ENCODE measurements at places on chromosomes 13 and 19.

GRCh38 chr13:29810145-29810742, 40.2 kb downstream of the UBL3 start:
- no peak for DNase-seq

DNA sequence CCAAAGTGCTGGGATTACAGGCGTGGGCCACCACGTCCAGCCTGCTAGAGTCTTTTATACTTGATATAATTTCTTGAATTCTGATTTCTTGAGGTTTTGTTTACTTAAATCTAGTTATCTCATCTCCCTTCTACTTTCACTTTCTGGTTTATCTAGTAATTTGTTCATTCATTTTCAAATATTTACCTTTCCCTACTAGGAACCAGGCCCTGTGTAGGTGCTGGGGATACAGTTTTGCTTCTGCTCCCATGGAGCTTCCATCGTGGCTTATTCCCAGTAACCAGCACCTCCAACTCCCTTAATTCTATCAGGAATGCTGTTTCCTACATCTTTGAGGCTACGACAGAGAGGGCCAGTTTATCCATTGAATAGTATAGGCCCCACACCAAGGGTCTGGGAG, 24.1 kb upstream of the TRIM13 start:
- DNase-seq = no peak

GRCh38 chr13:65985612-65986011, 1244.5 kb downstream of the PCDH9 start:
- DNase-seq = no peak

GRCh38 chr13:51364404-51365008, 25.0 kb downstream of the SERPINE3 start:
- DNase-seq = no peak

DNA sequence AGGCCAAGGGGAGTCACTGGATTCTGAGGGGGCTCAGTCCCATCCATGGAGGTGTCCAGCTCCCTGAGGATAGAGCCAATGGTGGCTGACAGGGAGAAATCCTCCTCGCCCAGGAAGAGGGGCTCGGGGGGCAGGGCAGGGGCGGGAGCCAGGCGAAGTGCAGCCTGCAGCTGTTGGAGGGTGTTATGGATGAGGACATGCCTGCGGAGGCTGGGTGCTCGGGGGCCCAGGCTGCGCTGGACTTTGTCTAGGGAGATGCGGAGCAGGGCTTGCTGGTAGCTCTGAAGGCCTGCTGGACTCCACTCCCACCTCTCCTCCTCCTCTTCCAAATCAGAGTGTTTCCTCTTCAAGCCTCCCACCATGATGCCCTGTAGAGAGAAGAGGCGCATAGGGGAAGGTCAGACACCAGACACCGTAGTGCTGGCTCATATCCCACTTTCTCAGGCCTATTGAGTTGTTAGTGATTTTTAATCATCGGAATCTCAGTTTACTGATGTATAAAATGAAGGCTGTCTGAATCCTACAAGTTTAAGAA, 2.3 kb downstream of the SERTAD3 start:
- DNase-seq = no peak

DNA sequence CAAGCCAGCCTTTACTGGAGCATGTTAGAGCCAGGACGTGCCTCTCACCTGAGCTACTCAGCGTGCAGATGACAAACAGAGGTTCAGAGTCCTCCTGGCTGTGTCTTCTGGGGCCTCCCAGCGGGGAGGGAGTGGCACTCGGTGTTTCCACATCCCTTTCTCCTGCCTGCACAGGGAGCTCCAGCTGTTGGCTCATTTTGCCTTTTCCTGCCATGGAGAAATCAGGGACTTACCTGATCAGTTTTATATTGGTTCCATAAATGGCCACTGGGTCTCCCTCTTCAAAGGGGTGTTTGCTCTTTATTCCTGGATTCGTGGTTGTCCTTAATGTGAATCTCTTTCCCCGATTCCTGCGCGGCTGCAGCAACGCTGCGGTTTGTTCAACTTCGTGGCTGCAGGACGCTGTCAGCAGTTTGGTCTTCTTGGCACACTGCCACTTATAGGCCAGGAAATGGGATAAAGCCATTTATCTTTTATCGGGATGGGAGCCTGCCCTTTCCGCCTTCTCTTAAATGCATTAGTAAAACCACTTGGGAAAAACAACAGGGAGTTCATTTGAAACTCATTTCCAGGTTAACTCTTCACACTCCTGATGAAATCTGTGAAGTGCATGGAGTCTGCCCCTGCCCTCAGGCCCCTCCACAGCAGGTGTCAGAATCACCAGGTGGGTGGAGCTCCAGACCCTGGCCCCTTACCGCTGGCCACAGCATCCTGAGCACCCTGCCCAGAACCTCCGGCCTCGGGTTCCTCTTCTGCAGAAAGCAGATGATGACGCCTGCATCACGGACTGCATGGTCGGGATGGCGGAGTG, 39.8 kb upstream of the MCF2L start:
- peak; percentile 89 for DNase-seq

DNA sequence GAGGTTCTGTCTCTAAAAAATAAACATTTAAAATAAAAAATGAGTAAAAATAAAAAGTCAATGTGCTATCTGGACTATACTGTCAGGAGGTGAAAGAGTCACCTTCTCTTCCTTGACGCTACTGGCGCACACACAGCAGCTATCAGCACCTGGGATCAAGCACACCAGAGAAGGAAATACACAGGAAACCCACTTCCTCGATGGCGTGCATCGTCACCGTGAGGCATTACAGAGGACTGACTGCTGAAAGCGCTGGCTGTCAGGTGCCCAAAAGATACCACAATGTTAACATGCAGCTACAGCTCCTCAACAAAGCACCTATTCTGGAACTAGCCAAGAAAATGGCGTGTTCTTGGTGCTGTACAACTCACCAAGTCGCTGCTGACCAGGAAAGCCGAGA, 6.1 kb downstream of the SLC35E1 start:
- no peak for DNase-seq

DNA sequence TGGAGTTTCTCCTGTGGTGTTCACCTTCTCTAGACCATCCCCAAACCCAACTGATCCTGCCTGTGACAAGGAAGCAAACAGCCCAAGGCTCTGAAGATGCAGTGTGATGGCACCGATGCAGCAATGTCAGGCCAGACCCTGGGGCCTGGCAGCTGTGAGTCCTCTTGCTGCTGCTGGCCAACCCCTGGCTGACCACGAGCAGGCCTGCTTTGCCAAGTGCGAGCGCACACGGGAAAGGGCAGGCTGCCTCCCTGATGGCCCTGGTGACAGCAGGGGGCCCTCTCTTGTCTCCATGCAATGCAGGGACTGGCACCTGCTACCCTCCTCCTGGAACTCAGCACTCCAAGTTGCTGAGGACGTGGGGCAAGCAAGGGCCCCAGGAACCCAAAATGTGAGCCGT, 5.4 kb upstream of the VSTM2B start:
- DNase-seq = no peak

DNA sequence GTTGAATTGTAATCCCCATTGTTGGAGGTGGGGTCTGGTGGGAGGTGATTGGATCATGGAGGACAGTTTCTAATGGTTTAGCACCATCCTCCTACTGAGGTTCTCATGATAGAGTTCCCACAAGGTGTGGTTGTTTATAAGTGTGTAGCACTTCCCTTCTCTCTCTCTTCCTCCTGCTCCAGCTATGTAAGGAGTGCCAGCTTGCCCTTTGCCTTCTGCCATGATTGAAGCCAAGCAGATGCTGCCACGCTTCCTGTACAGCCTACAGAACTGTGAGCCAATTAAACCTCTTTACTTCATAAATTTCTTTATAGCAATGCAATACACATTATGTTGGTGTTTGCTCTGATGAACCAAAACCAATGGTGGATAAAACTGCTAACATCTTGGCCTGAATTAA, 238.2 kb downstream of the EFNB2 start:
- no peak for DNase-seq

DNA sequence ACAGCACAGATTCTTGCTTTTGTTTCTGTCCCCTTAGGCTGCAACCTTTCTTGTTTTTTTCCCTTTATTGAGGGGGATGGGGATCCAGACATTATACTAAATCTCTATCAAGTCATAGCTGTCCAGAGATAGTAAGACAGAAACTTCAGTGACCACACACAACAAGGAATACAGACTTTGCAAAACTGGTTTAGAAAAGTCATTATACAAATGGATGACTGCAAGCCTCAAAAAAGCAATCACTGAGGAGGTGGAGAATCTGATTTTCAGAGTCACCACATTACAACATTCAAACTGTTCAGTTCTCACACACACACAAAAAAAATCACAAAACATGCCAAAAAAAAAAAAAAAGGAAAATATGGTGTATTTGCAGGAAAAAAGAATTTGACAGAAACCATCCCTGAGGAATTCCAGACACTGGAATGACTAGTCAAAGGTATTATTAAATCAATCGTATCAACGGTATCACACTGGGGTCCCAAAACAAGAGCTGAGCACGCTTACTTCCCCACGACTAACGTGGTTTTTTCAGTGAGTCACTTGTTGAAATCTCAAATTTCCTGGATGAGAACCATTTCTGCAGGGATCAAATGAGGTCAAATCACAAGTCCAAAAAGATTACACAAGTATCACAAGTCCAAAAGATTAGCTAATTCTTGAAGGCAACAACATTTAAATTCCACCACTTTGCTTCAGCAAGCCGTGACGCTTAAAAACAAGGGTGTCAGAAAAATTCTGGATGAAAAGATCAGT, 41.2 kb downstream of the USP12 start:
- DNase-seq = no peak

- DNase-seq = no peak
Observed at GRCh38 chr13:38213314-38213713, 136.3 kb upstream of the UFM1 start.

GRCh38 chr19:676007-676338, 219 bp upstream of the FSTL3 start:
- DNase-seq = no peak

- peak; percentile 42 for DNase-seq
Observed at GRCh38 chr19:33441277-33441699, 67.8 kb downstream of the CEBPG start.

GRCh38 chr19:23071147-23071511, 45.7 kb upstream of the ZNF730 start:
- DNase-seq = no peak

- no peak for DNase-seq
Observed at GRCh38 chr19:13463296-13463695, 43.0 kb downstream of the CACNA1A start.

DNA sequence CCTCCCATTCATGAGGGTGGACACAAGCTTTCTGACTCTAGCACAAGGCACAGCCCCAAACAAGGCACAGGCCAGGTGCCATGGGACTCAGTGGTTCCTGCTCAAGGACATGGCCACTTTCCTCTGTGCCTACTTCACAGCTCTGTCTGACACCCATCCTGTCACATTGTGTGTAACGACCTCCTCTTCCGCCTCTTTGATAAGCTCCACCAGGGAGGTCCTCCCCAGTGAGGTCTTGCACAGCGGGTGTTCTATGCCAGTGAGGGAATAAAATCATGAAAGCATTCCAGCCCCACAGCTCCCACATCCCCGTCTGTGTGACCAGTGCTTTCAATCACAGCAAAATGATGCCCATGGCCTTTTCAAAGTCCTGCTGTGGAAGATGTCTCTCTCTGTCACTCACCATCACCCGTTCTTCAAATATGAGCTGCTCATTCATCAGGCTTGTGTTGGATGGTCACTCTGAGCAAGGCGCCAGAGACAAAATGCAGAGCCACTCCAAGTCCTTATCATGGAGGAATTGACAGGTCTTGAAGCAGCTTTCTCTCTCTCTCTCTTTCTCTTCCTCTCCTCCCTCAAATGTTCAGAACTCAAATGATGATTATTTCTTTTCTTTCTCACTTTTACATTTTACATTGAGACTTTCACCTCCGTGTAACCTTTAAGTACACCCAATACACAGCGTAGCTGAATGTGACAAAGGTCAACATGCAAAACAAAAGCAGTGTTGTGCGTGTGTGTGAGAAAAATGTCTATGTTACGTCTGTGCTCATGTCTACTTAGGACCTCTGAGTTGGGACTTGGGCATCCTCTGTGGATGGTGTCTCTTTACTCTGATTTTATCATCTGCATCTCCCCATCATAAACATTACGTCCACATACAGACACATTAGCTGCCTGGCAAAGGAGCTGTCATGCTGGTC, 8.0 kb upstream of the SPATA13 start:
- DNase-seq = no peak

GRCh38 chr13:36806102-36806501, 12.9 kb upstream of the RFXAP start:
- DNase-seq = no peak

- no peak for DNase-seq
Observed at GRCh38 chr13:37715606-37716015, 117.0 kb upstream of the POSTN start.

- no peak for DNase-seq
Observed at GRCh38 chr13:30802501-30802900, 67.2 kb downstream of the ALOX5AP start.

- DNase-seq = no peak
Observed at GRCh38 chr13:95652244-95652764, 7.8 kb upstream of the DZIP1 start.

- no peak for DNase-seq
Observed at GRCh38 chr13:36370108-36370429, 23.9 kb upstream of the SPART start.

- DNase-seq = no peak
Observed at GRCh38 chr19:46967578-46968032, 52.0 kb upstream of the NPAS1 start.

- DNase-seq = no peak
Observed at GRCh38 chr13:32025730-32026129, 5.8 kb upstream of the FRY start.

DNA sequence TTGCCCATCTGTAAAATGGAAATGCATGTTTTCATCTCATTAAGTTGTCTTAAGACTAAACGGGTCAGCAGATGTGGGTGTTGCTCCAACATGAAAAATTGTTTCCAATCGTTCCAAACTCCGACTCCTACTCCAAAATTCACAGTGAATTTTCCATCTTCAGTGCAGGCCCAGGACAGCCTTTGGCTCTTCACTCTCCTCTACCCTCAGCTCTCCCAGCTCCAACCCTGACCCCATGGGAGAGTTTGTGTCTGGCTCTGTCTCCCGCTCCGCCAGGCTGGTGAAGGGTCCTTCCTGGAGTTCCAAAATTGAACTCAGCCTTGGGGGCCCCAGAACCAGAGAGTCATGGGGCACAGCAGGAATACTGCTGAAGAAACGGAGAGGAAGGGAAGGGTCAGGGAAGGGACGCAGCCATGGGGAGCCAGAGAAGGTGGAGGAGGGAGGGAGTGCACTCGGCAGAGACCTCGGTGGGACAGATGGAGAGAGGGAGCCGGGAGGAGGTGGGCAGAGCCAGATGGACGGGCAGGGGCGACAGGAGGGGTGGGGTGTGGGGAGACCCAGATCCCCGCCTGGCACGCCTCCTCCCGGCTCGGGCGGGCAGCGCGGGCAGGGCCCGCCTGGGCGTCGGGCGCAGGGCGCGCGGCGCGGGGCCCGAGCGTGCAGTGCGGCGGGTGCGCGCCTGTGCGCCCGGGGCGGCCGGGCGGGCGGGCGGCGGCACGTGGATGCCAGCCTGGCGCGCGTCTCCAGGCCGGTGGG, 45.6 kb downstream of the CELF5 start:
- no peak for DNase-seq

DNA sequence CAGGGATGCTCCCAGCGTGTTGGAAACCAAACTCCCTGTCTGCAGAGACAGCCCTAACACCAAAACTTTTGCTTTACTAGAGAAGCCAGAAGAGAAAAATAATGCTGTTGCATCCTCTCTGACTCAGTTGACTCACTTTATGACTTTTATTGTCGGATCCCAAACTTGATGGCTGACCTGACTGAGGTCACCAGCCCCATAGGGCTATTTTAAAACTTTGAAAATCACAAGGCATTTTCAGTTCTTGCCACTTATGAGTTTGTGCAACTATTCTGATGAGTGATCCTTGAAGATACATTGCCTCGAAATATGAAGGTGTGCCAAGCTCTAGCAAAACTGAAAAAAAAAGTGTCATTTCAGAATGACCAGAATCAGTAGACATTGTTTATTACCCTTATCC, 320.2 kb downstream of the DLEU7 start:
- DNase-seq = no peak

- no peak for DNase-seq
Observed at GRCh38 chr19:9309974-9310446, 372 bp upstream of the ZNF699 start.
